ENCODE measurements at places on chromosomes 1 and 21.

GRCh38 chr1:183180218-183180617 lies 5.8 kb upstream of the LAMC2 start:
- DNase-seq, result no peak

DNA sequence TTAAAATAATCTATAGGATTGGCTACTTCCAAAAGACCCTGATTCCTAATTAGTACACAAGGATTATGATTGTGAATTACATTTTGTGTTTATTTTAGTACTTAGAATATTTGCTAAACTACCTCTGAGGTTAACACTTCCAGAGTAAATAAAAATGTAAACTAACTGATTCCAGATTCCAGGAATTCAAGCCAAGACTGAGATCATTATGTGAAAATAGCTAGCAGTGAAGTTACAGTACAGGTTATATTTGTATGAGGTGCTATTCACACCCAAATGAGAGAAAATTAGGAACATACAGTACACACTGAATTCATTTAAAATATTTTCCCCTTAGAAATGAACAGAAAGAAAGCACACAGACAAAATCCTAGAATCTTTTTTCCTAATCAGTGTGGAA lies 28.8 kb downstream of the TTLL7 start:
- no peak for DNase-seq

DNA sequence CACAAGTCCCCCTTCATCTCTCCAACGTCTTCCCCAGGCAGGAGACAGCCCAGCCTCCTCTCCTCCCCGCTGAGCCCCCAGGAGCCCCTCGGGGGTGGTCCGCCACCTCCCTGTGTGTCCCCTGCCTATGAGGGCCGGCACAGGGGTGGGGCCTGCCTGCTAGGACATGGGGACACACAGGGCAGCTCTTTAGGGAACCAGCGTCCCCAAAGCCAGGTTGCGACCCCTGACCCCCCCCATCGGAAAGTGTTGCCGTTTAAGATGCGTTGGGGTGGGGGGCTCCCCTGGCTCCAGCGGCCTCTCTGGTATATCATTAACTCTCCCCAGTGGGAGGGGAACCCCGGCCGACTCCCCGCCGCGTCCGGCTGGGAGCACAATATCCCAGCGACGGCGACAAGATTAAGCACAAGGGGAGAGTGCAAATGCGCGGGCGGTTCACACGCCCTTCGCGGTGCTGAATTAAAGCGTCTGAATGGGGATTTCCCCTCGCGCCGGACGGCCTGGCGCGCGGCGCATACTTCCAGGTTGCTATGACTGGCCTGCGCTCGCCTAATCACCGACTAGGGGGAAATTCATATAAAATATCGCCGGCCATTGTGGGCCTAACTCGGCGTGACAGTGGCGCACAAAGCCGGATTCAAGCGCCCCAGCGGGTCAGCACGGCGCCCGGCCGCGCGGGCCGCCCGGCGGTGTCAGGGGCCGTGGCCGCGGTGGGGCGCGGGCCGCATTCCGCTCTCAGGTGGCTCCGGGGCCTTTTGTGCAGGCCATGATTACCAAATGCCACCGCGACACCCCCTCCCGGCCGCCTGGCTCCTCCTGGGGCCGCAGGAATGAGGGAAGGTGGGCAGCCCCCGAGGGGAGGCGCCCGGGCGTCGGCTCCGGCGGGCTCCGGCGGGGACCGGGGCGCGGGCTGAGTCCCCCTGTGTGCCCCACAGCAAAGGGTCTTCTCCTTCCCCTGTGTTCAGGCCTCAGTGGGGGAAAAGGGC lies 30.9 kb downstream of the WNT3A start:
- peak; percentile 4 for DNase-seq

GRCh38 chr1:158045639-158046038 lies 52.2 kb downstream of the KIRREL1 start:
- DNase-seq, result no peak

GRCh38 chr1:174153085-174153824 lies 6.1 kb upstream of the RABGAP1L start:
- peak; percentile 23 for DNase-seq

- DNase-seq, result no peak
These were observed 15.0 kb downstream of the HLX start for GRCh38 chr1:220894025-220894923.

GRCh38 chr1:183656355-183656754 lies 3.2 kb upstream of the APOBEC4 start:
- no peak for DNase-seq

GRCh38 chr1:26999440-26999987 lies 6.0 kb downstream of the TRNP1 start:
- no peak for DNase-seq

- no peak for DNase-seq
These were observed 178.8 kb downstream of the NR5A2 start for GRCh38 chr1:200206340-200206739.

DNA sequence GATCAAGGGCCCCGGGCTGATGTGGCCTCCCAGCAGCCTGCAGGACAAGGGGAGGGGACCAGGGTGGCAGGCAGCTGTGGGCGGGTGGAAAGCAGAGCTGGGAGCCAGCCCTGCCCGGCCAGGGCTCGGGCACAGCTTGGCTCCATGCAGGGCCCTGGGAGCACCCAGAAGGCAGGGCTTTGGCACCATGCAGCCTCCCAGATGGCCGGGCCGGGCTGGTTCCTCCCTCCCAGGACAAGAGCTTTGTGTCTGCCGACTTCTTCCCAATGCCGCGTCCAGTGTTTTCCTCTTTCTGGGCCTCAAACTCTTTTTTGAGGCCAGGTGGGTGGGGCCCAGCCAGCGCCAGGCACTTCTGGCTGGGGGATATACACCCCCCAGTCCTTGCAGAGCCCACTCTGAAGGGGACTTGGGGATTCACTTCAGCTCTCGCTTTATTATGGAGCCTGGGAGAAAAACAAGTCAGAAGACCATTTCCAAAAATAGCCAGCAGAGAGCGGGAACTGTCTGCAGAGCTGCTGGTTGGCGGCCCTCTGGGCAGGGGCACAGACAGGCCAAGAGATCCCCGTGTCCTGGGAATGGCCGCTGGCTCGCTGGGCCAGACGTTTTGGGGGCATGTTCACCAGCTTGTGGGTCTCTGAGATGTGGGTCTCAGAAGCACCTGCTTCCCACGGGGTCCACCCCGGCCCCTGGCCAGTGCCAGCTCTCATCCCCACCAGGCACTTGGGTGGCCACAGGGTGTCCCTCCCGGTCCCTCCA lies 103.8 kb upstream of the ARHGEF16 start:
- DNase-seq, result no peak

- DNase-seq, result no peak
These were observed 3.2 kb upstream of the SPRR4 start for GRCh38 chr1:152967201-152967600.

DNA sequence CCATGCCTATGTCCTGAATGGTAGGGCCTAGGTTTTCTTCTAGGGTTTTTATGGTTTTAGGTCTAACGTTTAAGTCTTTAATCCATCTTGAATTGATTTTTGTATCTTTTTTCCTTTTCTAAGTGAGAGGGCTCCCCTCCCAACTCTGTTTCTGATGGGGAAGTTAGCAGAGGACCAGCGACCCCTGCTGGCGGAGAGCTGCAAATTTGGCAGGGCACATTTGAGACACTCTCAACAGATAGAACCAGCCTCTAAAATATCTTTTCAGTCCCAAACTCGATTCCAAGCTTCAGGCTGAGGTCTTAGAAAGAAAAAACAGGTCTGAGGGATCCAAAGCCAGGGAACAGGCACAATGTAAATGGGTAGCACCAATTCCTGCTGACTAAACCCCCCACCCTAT lies 32.5 kb downstream of the LRRC3 start:
- DNase-seq, result peak; percentile 38

GRCh38 chr21:18424276-18424675 lies 20.7 kb upstream of the TMPRSS15 start:
- DNase-seq, result no peak

DNA sequence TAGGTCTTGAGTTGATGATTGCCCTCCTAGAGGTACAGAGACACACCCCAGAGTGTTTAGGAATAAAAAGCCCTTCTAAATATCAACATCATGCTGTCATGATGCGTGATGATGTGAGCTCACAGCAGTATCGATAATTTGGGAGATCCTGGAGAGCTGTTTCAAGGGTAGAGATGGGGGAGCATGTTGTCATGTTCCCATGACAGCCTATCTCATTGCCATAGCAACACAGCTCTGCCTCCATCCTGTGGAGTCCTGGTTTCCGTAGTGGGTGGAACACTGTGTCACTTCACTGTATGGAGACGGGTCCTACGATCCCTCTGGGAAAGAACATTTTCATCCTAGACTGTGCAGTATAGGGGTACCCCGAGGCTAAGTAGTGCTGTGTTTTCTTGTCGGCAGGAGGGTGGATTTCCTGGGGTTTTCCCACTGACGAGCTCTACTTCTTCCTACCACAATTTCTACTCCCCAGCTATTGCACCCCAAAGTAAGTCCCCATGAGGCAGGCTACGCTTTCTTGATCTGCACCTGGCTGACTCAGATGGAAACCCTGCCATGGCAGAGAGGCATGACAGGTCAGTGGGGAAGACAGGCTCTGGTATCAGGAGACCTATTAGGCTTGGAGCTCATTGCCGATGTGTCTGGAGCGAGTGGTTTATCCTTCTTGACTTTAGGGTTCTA lies 7.2 kb downstream of the KISS1 start:
- DNase-seq, result no peak

DNA sequence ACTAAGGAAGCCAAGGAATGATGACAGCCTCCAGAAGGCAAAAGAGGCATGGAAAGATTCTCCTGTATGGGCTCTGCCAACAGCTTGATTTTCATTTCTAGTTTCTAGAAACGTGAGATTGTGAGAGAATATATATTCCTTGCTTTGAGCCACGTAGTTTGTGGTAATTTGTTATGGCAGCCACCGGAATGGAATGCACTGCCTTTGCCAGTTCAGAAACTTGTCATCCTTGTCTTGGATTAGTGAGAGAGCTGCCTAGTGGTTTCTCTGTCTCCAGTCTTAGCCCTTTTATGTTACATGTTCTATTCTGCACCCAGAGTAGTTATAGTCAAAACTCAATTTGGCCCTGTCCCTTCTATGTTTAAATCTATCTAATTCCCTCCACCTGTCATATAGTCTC lies 216.0 kb upstream of the PTGFR start:
- no peak for DNase-seq

DNA sequence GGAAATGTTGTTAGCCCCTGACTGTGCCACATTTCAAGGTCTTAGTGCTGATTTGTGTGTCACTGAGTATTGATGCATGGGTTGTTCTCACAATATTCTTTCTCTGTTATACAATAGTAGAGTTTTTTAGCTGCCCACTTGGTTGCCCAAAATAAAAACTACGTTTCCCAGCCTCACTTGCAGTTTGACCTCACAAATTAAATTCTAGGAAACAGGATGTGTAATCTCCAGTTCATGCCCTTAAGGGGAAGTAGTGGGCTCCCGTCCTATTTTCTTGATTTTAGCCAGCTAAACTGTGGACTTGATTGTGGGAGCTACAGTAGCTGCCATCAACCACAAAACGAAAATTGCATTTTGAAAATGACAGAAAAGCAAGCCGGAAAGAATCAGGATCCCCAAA lies 27.3 kb upstream of the LAMC1 start:
- DNase-seq, result no peak

DNA sequence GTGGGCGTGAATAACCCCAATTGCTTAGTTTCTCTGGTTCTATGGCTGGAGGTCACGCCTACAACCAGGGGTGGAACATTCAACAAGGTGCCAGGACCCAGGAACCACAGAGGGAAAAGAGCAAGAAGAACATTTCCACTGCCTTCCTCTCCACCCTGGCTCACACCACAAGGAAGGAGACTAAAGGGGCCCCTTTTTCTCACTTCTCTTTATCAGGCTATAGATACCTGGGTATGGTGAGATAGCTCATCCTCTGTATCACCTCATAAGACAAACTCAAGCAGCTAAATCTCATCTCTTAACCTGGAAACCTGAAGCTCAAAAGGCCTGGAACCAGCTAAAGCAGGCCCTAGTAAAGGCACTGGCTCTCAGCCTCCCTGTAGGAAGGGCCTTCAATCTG lies 438.8 kb upstream of the OLFM3 start:
- no peak for DNase-seq

Data from CD4-positive, alpha-beta T cell treated with Interleukin-12 subunit alpha and Interleukin-12 subunit beta, for 1 hour (primary cell).